ENCODE measurements at places on chromosomes 5 and 9.

- peak; percentile 40 for DNase-seq
Observed at GRCh38 chr9:35114840-35115628, 628 bp downstream of the ATOSB start.

DNA sequence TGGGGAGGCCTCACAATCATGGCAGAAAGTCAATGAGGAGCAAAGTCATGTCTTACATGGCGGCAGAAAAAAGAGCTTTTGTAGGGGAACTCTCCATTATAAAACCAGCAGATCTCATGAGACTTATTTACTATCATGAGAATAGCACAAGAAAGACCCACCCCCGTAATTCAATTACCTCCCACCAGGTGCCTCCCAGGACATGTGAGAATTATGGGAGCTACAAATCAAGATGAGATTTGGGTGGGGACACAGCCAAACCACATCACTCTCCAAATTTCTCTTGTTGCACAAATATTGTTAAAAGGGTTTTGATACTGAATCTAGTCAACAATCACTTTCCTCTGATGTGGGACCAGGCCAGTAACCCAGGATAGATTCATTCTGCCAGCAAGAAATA lies 1176.1 kb downstream of the CDH9 start:
- DNase-seq: peak; percentile 44

- no peak for DNase-seq
Observed at GRCh38 chr5:42591015-42591414, 165.6 kb upstream of the CCDC152 start.

DNA sequence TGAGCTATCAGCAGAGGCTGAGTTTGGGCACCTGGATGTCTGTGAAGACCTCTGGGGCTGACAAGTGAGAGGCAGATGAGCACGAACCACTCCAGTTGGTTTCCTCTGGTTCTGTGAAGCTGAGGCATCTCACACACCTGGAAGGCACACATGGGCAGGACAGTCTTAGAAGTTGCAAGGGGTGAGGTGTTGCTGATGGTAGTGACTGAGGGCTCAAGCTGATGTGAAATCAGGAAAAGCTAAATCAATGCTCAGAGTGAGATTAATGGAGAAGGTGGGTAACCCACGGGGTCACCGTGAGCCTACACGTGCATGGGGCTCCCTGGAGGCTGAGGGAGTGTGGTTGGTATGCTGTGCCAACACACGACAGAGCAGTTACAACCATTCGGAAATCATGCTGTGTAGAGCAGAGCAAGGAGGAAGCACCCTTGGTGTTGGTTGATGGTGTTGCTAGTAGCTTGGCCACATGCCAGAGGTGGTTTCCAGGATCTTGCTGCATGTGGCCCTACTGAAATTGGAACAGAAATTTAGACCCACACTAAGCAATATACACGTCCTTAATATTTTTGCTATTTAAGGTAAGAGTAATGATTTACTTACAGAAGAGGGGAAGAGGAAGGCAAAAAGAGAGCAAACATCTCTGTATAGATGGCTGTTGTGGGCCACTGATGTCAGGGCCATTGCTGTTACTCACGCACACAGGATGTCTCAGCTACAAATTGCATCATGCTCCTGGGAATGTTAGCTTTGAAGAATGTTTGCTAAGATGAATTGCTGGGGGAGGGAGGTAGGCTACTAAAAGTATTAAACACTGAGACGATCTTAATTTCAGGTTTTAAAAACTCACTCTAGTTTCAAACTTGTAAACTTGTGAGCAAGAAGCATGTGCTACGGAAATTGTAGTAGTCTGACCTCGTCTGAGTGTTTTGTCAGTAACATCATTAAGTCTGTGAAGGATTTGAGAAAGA lies 170.5 kb downstream of the ARHGEF28 start:
- DNase-seq: no peak

GRCh38 chr9:107016383-107016782 lies 153.4 kb downstream of the ZNF462 start:
- DNase-seq: no peak

DNA sequence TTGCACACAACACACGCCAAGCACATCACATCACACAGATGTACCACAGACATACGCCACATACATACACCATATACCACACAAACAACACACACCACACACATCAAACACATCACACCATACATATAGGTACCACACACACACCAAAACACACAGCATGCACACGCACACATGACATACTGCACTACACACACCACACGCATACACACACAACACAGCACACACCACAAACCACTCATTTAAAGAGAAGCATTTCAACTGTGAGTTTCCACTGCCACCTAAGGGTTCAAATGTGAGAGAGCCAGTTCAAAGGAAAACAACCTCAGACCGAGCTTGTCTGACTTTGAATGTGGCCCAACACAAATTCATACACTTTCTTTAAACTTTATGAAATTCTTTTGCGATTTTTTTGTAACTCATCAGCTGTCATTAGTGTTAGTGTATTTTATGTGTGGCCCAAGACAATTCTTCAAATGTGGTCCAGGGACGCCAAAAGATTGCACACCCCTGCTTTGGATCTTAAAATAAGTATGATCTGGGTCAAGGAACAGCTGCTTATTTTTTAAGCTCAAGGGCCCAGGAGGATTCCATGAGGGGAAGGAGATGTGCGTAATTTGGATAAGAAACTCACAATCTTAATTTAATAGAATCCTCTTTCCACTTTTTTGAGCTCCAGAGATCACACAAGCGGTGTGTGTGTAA lies 494.6 kb downstream of the GADD45G start:
- DNase-seq: peak; percentile 45

- no peak for DNase-seq
Observed at GRCh38 chr5:112649882-112650281, 87.8 kb upstream of the APC start.

DNA sequence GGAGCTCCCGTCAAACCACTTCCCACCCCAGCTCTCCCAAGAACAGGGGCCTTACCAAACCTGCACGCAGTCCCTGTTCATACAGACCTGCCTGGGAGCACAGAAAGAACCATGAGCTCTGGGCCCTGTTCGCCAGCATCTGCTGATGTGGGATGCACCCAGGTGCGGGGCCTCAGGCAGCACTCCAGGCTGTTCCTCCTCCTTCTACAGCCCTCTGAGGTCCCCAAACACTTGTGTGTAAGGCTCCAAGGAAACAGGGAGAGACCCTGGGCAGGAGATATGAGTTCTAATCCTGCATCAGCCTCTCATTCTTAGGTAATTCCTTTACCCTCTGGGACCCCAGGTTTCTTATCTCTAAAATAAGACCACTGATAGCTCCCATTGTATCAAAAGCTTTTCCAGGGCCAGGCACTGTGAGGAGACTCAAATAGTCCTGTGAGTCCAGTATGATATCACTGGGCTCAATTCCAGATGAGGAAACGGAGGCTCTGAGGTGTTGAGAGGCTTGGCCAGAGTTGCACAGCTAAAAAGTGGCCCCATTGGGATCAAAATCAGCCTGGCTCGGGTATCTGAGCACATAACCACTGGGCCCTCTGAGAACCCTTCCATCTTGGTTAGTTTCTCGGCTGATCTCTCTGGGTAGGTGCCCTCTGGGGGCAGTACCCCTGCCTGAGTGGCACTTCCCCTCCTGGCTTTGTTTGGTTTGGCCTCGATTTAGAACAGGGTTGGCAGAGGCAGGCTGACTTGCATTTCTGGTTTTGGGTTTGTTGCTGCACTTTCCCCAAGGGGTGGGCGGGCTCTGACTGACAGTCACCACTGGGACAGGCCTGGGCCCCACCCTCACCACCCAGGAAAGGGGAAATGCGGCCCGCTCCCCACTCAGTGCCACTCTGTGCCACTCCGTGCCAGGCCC lies 116.8 kb downstream of the RGS3 start:
- DNase-seq: no peak

- DNase-seq: no peak
Observed at GRCh38 chr5:159819591-159820411, 96.5 kb upstream of the ADRA1B start.

DNA sequence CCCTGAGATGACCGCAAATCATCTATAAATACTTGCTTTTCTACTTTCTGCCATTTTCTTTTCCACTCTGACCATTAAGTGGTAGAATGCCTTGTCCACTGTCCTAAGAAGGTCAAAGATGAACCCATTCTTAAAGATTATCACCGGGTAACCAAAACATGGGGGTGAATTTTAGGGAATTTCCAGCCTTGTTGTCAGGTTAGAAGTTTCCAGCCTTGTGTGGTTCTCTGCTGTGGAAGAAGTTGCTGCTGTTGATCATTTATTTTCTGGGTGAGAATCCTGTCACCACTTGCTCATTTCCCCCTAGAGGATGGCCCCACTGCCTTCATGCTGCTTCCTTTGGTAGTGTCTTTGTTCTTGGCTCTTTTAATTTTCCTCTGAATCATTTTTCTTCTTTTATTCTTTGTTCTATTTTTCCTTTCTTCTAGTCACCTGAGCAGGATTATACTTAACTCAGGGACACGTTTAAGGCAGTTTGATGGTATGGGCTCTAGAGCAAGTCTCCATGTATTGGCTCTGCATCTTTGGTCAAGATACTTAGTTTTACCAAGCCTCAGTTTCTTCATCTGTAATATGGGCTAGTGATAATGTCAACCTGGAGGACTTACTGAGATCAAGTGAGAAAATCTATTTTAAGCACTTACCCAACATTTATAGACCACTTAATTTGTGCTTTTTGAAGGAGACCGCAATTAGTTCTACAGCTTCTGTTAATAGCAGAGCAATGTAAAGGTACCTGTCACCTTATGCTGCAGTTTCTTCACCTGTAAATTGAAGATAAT lies 266.2 kb downstream of the ARHGAP26 start:
- DNase-seq: no peak

GRCh38 chr5:179865491-179866240 lies 7.0 kb upstream of the MRNIP start:
- no peak for DNase-seq

DNA sequence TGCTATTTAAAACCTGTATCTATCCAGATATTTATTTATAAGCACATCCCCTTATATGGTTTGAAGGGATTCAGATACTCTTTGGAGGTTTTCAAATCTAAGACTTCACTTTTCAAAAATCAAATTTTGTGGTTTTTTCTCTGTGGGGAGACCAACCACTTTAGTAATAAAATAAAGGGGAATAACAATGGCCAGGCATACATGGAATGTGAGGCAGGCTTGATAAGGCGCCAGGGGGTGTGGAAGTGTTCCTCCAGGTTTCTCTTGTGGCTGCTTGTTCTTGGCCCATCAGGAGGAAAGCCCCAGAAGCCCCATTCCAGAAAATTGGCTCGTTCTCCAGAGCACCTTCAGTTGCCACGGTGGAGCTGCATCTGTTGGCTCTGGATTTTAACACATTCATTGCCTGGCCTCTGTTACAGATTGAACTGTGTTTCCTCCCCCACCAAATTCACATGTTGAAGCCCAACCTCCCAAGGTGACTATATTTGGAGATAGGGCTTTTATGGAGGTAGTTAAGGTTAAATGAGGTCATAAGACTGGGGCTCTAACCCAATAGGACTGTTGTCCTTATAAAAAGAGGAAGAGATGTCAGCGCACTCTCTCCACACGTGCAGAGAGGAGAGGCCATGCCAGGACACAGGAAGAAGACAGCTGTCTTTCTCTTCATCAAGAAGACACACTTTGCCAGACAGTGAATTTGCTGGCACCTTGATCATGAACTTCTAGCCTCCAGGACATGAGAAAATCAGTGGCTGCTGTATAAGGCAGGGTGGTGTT lies 195.9 kb downstream of the TMEM38B start:
- no peak for DNase-seq

- no peak for DNase-seq
Observed at GRCh38 chr9:134054891-134055811, 12.7 kb downstream of the BRD3 start.

GRCh38 chr5:1973391-1974013 lies 90.8 kb upstream of the IRX4 start:
- no peak for DNase-seq

- peak; percentile 16 for DNase-seq
Observed at GRCh38 chr5:41334758-41335157, 121.4 kb upstream of the C6 start.

- DNase-seq: no peak
Observed at GRCh38 chr5:141597394-141597793, 21.4 kb downstream of the DIAPH1 start.

- no peak for DNase-seq
Observed at GRCh38 chr9:18909140-18910018, 123.6 kb downstream of the SAXO1 start.

DNA sequence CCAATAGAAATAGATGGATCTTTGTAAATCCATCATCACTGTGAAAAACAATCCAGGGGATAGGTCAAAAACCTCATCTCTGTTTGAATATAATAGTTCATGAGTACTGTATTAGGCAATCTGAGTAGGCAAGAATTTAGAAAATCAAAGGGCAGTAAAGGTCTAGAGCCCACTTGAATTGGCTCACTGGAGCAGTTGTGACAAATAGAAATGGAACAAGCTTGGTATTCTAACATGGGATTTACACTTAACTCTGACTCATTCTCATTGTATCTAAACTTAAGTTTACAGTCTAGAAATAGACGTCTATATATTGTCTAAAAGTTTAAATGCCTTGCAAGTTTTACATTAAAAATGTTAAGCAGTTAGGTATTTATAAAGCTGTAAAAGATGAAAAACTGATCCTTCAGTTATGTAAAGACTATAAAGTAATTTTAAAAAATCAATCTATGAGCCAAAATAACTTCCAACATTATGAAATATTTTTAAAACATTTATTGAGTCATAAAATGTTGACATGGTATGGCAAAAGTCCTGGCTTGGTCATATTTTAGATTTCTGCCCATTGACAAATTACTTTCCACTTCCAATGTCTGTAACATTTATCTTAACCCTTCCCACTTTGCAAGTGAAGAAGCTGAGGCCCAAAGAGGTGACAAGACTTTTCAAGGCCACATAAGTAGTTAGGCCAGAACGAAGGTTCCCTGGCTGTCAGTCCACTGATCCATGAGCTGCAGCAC lies 203.7 kb upstream of the NREP start:
- no peak for DNase-seq

- no peak for DNase-seq
Observed at GRCh38 chr9:14584571-14584970, 108.7 kb downstream of the ZDHHC21 start.

- DNase-seq: no peak
Observed at GRCh38 chr9:84189904-84190303, 150.7 kb downstream of the SLC28A3 start.

GRCh38 chr5:68872088-68872839 lies 221.6 kb upstream of the SLC30A5 start:
- DNase-seq: peak; percentile 23
